ENCODE measurements at places on chromosomes 4 and X.
A peak's percentile ranks its signal among the peaks of the same experiment; 100 is the strongest.

GRCh38 chr4:3830774-3831528 lies 64.8 kb downstream of the ADRA2C start:
- no peaks in the 10 kb centered on the region for H3K27me3 ChIP-seq
- no peak for DNase-seq
- no peaks in the 10 kb centered on the region for H3K36me3 ChIP-seq
- H3K4me1 ChIP-seq, result no peaks in the 10 kb centered on the region

DNA sequence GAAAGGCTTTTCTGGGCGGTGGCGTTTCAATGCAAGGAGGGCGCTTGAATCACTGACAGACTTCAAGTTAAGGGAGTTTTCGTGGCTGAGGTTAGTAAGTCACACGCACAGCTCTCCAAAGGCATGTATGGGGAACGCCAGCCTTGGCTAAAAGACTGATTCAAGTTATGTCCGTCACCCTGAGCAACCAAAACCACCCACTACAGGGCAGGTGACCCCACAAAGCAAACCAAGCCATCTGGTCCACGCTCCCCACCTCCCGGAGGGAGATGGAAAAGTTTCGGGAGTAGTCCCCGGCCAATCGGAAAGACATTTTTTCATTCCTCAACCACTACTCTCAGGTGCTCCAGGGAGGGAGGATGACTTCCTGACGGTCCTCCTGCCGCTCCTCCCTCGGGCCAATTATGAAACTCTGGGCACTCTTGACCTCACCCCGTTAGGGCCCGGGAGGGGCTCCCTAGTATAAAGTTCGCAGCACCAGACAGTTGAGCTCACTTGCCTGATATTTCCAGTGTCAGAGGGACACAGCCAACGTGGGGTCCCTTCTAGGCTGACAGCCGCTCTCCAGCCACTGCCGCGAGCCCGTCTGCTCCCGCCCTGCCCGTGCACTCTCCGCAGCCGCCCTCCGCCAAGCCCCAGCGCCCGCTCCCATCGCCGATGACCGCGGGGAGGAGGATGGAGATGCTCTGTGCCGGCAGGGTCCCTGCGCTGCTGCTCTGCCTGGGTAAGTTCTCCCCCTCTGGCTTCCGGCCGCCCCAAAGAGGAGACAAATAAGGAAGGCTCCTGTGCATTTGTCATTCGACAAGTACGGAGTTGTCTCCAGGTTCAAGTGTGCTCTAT lies at the start of gene EREG:
Gene EREG, plus strand, starts transcription at position 494 of the 840 bp plus-strand sequence. Its CDS starts 164 bp downstream, at position 658.
- no peak within 1 kb of the TSS for H3K27ac ChIP-seq
- H3K27me3 ChIP-seq, result peaks cover 12% of the 10 kb centered on the region
- no peaks in the 10 kb centered on the region for H3K36me3 ChIP-seq

DNA sequence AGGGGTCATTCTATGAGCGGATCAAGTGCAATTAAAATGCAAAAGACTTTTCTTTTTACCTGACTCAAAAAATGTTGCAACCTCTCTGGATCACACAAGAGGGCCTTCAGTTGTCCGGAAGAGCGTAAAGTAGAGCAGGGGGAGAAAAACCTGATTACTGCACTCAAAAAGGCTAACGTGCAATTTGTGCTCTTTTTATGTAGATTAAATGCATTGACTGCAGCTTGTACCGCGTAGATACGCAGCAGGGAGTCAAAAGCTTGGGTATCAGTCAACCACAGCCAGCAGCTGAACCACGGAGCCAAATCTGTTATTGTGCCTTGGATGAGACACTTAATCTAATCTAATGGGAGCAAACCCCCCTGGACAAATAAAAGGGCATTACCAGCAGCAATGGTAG lies 107.3 kb upstream of the RAI2 start:
- H3K4me3 ChIP-seq, result no peak overlapping the region
- no peaks in the 10 kb centered on the region for H3K36me3 ChIP-seq

DNA sequence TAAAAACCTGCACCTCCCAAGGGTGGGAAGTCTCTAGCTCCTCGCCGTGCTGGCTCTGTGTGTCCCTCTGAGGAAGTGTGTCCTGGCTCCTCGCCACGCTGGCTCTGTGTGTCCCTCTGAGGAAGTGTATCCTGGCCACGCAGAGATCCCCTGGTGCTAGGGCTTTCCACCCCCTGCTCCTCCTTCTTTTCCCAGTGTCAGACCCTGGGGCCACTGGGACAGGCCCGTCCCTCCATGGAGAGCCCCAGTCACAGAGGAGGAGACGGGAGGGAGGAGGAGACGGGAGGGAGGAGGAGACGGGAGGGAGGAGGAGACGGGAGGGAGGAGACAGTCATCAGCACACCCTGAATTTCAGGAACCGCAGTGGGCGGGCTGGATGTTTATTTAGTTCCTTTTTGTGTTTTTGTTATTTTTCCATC lies 53.8 kb upstream of the HGFAC start:
- no peaks in the 10 kb centered on the region for H3K36me3 ChIP-seq
- DNase-seq, result peak; percentile 54
- H3K27me3 ChIP-seq, result no peaks in the 10 kb centered on the region
- H3K27ac ChIP-seq, result no peak overlapping the region

- H3K36me3 ChIP-seq, result no peaks in the 10 kb centered on the region
- no peaks in the 10 kb centered on the region for H3K4me1 ChIP-seq
- DNase-seq, result peak; percentile 59
- no peaks in the 10 kb centered on the region for H3K27me3 ChIP-seq
- no peak overlapping the region for H3K27ac ChIP-seq
- H3K4me3 ChIP-seq, result no peak overlapping the region
These were observed 159.4 kb upstream of the GPC4 start for GRCh38 chrX:133574716-133575115.

GRCh38 chrX:28889591-28890090 lies 302.4 kb downstream of the IL1RAPL1 start:
- H3K4me3 ChIP-seq, result no peak overlapping the region
- H3K27me3 ChIP-seq, result no peaks in the 10 kb centered on the region
- no peak overlapping the region for H3K27ac ChIP-seq
- no peaks in the 10 kb centered on the region for H3K4me1 ChIP-seq

DNA sequence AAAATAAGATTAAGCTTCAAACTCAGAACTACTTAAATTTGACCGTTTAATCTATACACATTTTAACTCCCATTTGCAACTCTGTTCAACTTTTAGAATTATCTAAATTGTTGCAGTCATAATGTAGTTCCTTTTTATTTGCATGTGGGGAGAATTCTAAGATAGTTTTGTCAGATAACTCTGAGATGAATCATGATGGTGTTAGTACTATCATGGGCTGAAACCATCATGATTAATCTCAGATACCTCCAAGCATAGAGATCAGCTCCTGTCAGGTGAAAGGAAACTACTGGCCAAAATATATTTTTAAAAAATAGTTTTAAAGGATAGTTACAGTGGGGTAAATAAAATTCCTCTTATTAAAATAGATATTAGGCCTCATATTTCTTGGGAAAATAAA lies 39.0 kb downstream of the FBXO8 start:
- H3K27me3 ChIP-seq, result no peaks in the 10 kb centered on the region
- no peak for DNase-seq
- no peak overlapping the region for H3K4me3 ChIP-seq
- H3K4me1 ChIP-seq, result no peaks in the 10 kb centered on the region

DNA sequence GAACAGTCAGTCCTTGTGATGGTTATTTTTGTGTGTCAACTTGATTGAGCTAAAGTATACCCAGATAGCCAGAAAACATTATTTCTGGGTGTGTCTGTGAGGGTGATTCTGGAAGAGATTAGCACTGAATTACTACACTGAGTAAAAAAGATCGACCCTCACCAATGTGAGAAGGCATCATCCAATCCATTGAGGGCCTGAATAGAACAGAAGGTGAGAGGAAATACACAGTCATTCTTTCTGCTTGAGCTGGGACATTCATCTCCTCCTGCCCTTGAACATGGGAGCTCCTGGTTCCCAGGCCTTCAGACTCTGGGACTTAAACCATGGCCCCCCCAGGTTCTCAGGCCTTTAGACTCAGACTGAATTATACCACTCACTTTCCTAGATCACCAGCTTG lies 22.3 kb downstream of the INPP4B start:
- H3K27ac ChIP-seq, result no peak overlapping the region
- H3K4me3 ChIP-seq, result no peak overlapping the region

DNA sequence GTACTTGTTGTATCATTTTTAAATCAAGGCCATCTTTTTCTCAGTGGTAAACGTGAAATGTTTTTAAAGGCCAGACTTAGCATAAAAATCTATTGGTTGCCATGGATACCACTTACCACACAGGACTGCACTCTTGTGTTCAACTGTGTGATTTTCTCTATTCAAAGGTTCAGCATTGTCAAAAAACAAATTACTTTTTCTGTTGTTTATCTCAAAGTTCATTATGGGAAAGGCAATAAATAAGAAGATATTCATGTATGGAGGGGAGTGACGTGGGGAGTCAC lies 231.0 kb upstream of the GATB start:
- H3K27ac ChIP-seq, result no peak overlapping the region
- no peak overlapping the region for H3K4me3 ChIP-seq
- DNase-seq, result no peak
- no peaks in the 10 kb centered on the region for H3K27me3 ChIP-seq

DNA sequence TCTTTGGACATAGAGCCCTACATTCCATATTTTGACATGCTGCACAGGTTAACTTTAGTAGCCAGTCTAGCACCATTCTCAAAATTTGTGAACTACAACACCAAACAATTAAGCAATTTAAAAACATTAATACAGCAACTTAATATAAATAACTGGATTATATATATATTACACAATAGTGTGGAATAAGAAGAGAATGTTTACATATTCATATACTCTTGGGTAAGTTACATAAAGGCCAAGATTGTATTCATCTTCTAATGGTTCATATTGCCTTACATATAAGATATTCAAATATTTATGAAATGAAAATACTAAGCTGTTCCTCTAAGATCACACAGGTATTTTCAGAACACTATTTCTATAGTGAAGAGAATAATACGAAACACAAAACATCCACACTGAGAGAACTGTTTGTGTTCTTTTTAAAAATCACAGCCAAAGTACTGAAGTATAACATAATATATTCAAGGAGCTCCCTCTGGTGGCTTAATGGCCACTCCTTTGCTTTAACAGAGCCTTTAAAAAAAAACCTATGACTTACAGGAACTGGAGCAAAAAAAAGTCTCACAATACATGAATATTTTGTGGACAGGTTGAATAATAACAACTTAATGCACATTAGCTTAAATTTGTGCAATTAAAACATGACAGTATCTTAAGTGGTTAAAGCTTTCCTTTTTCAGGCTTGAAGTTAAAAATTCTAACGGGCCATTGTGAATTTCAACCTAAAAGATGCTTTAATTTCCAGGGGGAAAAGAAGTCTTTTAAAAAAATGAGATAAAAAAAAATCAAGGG lies 46.2 kb downstream of the NEK1 start:
- H3K27ac ChIP-seq, result no peak overlapping the region
- peak; percentile 71 for DNase-seq
- H3K4me3 ChIP-seq, result no peak overlapping the region
- H3K4me1 ChIP-seq, result no peaks in the 10 kb centered on the region
- no peaks in the 10 kb centered on the region for H3K36me3 ChIP-seq

DNA sequence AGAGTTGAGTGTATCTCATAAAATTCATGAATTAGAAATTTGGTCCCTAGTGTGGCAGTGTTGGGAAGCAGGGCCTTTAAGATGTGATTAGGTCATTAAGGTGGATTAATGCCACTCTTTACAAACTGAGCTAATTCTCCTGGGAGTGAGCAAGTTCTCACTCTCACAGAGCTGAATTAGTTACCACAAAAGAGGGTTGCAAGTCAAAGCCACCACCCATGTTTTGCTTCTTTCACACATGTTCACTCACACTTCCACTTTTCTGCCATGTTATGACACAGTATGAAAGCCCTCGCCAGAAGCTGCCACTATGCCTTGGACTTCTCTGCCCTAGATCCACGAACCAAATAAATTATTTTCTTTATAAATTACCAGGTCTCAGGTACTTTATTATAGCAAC lies 332.1 kb downstream of the ARAP2 start:
- H3K4me1 ChIP-seq, result no peaks in the 10 kb centered on the region
- H3K27ac ChIP-seq, result no peak overlapping the region
- no peaks in the 10 kb centered on the region for H3K27me3 ChIP-seq
- H3K4me3 ChIP-seq, result no peak overlapping the region
- H3K36me3 ChIP-seq, result no peaks in the 10 kb centered on the region

DNA sequence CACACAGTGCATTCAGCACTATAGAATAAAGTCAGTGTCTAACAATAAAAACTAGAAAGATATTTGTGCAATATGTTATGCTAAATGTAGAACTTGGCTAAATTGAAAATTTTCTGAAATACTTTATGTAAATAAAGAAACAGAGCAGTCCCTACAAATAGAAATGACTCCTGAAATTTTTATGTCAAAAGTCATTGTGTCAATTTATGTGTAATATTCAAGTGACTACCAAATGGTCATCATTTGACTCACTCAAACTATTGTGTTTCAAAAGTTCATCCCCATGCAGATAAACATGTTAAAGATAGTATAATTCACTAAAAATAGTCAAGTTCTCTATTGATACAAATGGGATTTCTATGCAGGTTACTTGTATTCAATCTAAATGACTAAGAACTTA lies 17.9 kb downstream of the LRBA start:
- DNase-seq, result no peak
- H3K27me3 ChIP-seq, result no peaks in the 10 kb centered on the region
- no peak overlapping the region for H3K4me3 ChIP-seq
- H3K27ac ChIP-seq, result no peak overlapping the region
- H3K4me1 ChIP-seq, result no peaks in the 10 kb centered on the region
- no peaks in the 10 kb centered on the region for H3K36me3 ChIP-seq

DNA sequence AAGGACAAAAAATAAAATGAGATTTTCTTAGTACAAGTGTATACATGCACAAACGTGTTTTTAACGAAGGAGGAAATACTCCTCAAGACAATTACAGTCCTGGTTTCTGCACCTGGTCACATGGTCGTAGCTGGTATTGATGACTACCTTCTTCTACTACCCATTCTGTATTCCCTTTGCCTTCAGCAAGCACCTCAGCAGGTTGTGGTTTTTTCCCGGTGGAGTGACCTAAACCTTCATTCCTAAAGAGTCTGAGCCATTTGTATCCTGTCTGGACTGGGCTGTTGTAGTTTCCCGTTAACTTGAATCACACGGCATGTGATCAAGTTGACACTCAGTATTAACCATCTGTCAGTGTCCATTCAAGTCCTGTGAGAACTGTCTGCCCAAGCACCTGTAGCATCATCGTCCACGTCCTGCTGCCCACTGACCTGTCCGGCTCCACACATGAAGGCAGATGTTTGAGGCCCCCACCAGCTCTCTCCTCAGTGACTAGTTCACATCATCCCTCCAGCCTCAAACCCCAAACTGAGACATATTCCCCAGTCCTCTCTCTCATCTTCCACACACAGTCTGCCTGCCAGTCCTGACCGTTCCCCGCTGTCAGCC lies 31.1 kb upstream of the TBC1D14 start:
- DNase-seq, result no peak
- H3K27ac ChIP-seq, result no peak overlapping the region
- peaks cover 4% of the 10 kb centered on the region for H3K4me1 ChIP-seq
- no peaks in the 10 kb centered on the region for H3K27me3 ChIP-seq
- peaks cover 52% of the 10 kb centered on the region for H3K36me3 ChIP-seq
